Hypothalamus (tissue), 51 donors: ENCODE measurements at places on chromosomes 2 and 18.

- no peak for DNase-seq
Measured at GRCh38 chr18:64379662-64380061, 230.8 kb upstream of the LINC00305 start.

DNA sequence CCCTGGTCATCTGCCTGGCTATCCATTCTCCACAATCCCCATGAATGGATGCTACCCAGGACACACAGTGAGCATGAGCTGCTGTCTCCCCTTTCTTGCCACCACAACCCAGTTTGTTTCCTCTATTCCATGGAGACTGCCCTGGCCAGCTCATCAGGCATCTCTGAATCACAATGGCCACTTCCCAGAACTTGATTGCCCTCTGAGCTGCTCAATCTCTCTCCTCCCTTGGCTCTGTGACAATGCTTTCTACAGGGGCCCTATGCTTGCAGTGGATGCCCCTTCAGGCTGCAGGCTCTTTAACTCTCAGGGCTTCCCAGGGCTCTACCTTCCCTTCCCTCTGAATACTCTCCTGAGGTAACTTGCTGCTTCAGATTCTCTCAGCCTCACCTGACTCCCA, 14.4 kb upstream of the SLC4A5 start:
- DNase-seq, result no peak

GRCh38 chr2:241501551-241501950, 6.8 kb downstream of the STK25 start:
- no peak for DNase-seq

GRCh38 chr2:143071185-143071876, 57.9 kb upstream of the ARHGAP15 start:
- DNase-seq, result no peak

DNA sequence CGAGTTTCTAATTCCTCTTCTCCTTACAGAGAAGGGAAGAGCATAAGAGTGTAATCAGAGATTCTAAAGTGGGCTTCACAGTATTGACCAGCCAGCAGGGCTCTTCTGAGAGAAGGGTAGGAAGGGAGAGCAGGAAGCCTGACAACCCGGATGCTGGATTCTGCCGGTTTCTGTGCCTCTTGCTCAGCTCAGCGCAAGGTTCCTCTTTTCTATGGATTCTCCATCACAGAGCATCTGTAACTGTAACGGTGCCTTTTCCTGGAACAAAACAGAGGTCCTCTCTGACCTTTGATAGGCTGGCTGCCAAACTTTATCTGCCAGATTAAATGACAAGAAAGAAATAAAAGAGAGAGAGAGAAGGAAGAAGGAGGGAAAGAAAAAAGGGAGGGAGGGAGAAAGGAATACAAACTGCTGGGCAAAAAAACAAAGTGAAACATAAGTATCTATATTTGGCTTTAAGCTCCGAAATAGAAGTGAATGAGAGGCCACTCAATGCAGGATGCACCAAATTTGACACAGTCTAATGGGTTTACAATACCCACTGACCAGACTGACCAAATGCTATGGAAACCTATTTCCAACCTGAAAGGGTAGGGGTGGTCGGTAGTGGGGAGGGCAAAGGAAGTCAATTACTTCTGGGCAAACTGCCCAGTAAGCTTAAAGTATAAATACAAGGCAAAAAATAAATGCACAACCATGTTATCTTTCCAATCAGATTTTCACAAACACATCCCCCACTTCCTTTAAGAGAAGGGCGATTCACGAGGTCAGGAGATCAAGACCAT, 59.2 kb downstream of the PIEZO2 start:
- no peak for DNase-seq
